H4 (cell line): ENCODE measurements at places on chromosomes 7 and 10. TPM values are rescaled to one million over a fixed set of nuclear protein-coding genes. Genes with fewer than 3 reads are reported as not detected.
A peak's percentile ranks its signal among the peaks of the same experiment; 100 is the strongest.

PNLIPRP3 gene
- not detected in 2 replicates for total RNA-seq

NSUN6 gene
- 5.0 and 5.3 TPM in 2 replicates for total RNA-seq

TWIST1 gene
- total RNA-seq, result 29.1 and 40.1 TPM in 2 replicates

PDE6C gene
- not detected in 2 replicates for total RNA-seq

INSIG1 gene
- 183 and 213 TPM in 2 replicates for total RNA-seq

GRCh38 chr10:124616040-124616835 is 127.9 kb downstream of the FAM53B start:
- no peak for DNase-seq

DNA sequence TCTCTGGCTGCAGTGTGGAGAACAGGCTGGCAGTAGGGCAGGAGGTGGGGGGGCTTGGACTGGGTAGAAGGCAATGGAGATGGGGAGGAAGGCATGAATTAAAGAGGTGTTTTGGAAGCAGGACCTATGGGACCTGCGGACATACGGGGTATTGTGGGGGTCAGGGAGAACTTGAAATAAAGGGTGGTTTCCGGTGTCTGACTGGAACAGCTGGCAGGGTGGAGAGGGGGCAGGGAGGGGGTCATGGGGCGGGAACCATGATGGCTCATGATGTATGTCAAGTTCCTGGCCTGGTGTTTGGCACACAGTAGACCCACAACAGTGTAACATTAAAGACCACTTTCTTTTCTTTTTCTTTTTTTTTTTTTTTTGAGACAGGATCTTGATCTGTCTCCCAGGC is 5.5 kb downstream of the LHPP start:
- no peak for DNase-seq

DNA sequence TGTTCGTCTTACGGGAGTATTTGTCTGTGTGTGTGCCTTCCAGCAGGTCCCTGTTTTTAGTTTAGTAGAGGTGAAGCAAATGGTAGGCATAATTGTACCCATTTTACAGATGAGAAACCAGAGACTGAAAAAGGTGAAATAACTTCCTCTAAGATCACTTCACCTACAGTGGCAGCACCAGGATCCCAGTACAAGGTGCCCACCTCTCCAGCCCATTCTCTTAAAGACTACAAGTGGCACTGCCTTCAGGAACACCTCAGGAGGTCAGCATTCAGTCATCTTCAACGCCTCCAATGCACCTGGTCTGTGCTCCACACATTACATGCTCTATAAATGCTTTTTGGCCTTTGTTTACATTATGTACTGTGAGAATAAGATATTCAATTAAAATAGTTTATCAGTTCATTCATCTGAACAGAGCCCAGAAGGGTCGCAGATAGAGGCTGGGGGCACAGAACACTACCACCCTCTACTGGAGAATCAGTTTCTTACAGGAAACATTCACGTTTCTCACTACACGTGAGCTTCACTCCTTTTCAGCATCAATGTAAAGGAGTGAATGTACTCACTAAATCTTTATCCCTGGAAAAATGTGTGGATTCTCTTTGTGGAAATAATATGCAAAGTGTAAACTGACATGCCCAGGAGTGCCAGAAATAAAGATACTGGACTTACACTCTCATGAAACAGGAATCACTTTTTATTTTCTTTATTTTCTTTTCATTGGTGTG is 45.5 kb upstream of the ABLIM1 start:
- DNase-seq, result no peak

DNA sequence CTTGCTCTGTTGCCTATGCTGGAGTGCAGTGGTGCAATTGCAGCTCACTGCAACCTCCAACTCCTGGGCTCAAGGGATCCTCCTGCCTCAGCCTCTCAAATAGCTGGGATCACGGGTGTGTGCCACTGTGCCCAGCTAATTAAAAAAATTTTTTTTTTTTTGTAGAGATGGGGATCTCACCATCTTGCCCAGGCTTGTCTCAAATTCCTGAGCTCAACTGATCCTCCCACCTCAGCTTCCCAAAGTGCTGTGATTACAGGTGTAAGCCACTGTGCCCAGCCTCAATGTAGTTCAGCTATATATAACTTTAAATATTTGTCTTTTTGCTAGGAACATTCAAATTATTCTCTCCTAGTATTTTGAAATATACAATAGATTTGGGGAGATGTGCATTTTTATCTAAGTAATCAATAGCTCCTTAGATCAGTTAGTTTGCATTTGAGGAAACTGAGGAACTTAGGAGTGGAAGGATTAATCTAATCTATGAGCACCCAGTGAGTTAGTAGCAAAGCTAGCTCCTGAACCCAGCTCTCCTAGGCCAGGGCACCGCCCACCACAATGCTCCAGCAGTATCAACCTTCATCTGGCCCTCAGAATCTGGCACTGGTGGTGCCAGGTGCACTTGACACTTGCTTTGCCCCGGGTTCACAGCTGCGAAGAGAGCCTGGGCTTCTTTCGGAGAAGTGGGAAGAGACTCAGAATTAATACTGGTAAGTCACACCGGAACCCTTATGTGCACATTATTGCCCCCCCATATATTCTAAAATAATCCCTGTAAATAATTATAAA is 5.9 kb upstream of the LRMDA start:
- no peak for DNase-seq

DNA sequence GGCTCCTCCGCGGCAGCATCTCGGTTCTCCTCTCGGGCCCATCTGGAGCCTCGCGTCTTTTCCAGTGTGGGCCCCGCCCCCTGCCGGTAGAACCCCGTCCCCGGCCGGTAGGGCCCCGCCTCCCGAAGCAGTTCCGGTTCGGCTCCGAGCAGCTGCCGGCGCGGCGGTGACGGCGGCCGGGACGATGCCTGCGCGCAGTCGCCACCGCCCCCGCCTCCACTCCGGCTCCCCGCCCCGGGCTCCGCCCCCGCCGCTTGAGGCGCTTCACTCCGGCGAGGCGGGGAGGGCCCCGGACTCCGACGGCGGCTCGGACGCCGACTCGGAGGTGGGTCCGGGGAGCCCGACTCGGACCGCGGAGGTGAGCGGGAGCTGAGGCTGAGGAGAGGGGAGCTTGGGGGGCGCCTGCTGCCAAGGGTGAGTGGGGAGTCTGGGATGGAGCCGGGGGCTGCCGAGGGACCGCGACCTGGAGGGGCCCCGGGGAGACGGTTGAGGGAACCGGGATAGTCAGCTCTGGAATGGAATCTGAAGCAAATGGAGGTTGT is at the start of gene SAMD8:
TSS of gene SAMD8 (plus strand) at position 292 of the 542 bp plus-strand sequence. CDS start 38,873 bp downstream, outside the sequence.
- DNase-seq, result peak; percentile 95

DNA sequence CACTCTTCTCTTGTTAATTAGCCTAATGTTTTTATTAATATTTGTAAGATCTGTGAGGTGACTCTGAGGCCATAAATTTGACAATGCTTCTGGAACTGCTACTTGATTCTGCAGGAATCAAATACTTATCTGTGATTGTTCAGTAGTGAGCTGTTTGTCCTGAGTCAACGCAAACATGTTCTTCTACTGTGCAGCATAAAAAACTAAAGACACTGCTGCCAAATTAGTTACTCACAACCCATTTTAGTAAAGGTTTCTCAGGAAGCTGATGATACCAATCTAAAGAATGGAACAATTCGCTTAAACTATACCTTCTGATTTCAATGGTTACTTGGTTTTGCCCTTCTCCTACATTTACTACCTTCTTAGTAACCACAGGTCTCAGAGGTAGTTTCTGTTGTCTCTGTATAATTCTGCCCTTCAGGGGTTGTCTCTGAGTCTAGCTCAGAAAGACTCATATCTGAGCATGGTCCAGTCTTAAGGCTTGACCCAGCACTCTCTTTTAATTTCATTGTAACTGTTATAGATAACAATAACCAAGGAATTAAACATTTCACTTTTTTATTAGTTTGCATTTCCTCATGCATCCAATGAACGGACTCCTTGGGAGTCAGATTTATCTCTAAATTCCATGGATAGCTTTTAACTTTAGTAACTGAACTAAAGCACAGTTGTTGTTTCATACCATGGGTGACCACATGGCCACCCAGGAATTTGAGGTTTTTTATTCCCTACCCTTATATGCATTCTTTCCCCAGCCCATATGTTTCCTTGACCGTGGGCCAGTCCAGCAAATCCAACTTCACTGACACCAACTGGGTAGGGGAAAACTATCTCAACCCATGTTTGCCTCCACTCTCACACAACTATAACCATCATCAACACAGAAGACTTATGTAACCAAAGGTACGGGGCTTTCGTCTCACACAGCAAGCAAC is 309.5 kb upstream of the TEX47 start:
- DNase-seq, result no peak

DNA sequence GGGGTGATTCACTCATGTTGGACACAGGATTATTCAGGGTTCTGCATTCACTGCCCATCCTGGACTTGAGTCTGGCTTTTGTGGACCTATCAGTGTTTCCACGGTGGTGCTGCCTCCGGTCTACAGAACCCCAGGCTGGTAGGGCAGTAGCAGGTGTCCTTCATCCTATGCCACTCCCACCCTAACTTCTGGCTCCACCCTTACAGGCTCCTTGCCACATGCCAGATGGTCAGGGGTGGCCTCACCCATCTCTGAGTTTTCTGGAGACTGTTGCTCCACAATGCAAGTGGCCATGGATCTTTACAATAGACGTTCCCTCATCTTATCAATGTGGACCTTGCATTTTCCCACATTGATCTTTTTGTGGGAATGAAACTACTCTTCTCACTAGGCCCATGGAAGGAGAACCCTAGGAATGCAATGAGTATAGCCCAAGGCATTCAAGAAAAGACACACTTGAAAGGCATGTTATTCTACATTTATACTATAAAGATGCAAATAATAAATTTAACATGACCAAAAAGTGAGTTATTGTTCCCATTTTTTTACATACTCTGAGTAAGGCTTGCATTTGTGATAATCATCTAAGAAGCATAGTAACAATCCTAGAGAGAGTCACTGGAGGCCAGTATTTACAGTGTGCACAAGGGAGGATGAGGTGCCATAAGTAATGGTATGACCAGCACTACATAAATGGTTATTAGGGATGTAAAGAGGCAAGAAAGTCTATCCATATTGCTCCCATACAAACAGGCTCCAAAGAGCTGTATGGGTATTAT is 57.4 kb upstream of the ADO start:
- DNase-seq, result no peak

DNA sequence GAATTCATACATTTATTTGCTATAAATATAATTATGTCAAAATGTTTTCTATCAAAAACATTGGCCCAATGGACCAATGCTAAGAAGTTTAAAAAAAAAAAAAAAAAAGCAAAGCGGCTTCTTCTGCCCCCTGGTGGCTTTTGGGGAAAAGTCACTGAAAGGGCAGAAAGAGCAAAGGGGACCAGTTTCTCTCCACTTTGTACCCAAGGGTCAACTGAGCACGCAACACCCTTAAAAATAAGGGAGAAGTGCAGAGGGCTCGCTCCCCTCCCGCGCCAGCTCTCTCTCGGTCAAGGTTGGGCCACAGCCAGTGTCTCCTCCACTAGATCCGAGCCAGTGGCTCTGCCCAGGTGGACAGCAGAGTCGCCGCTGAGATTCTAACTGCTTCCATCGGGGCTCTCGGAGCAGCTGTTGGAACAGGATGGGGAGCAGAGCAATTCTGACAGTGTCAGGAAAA is 136.4 kb upstream of the FGFR2 start:
- DNase-seq, result no peak

DNA sequence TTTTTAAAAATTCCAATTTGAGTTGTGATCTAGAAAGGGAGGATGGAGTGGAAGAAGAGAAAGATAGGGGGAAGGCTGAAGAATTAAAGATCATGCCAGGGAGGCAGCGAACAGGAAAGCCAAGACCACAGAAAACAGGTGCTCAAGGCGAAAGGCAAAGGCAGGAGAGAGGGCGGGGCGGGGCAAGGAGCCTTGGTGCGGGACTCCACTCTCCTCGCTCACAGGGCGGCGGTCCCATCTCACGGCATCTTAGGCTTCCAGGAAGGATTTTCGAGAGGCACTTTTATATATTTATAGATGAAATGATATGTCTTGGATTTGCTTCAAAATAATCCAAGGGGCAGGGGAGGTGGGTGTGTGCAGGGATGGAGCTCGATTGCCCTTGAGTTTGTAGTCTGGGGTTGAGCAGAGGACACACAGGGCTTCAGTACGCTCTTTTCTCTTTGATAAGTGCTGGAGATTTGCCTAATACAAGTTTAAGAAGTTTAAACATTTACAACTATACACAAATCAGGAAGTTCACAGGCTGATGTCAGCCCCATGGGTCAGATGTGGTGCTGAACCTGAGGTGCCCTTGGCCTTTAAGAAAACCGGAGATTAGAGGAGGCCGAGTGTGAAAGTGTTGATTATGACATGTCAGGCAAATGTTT is 161.1 kb downstream of the PRKAG2 start:
- DNase-seq, result no peak

- no peak for DNase-seq
Observed at GRCh38 chr7:91565499-91566401, 301.5 kb downstream of the FZD1 start.

DNA sequence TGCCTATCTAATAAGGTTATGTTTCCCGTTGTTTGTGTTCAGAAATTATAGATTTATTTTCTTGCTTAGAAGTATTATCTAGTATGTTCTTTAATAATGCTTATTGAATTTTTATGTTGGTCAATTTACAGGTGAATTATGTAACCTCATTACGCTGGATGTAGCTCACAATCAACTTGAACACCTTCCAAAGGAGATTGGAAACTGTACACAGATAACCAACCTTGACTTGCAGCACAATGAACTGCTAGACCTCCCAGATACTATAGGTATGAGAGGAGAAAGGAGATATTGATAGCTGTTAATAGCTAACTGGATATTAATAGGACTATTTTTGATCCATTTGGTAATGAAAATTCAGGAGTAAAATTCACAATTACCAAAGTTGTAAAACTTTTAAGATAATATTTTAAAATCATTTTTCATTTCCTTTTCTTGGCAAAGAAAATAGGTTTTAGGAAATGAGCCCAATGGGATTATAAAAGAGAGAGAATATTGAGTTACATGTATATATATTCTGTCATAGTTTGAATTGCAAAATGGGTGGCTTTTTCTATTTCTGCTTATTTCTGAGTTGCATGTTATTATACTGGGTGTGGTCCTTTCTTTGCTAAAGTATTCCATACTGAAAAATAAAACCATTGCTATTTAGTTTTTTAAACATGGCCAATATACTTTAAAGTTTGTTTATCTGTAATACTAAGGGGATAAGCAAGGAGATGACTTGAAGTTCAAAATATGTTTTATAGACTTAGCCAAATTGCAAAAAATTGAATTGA is 66.3 kb downstream of the SHOC2 start:
- DNase-seq, result no peak
